ENCODE measurements at places on chromosomes 1 and 21.

GRCh38 chr21:38721958-38722357 is 83.8 kb upstream of the ETS2 start:
- no peak for DNase-seq

DNA sequence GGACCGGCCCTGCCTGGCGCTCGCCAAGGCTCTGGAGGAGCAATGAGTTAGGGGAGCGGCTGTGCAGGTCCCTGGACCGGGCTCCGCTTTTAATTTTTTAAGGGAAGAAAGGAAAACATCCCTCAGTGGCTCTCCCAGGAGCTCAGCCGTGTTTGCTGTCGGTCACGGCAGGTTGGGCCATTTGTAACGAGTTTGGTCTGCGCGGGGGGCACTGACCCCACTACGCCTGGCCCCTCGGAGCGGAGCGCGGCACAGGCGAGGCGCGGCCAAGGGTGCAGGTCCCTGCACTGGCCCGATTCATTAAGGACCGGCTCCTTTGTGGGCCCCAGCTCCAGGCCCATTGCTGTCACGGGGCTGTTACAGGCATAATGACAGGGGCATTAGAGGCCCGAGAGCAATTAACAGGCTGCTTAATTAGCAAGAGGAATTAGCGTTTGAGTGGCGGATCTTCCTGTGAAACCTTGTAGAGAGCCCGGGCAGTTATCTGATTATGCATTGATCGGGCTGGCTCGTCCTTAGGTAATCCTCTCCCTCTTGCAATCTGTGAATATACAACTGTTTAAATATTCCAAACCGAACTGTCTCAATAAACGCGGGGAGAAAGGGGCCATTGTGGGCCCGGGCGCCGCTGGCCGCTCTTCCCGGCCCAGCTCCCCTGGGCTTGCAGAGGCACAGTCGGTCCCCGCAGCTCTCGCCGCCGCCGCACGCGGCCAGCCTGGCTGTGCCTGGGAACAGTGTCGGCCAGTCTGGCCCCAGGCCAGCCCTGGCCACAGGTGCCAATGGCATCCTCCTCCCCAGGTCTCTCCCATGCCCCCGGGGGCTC is 56.8 kb downstream of the PRDM16 start:
- DNase-seq, result no peak

DNA sequence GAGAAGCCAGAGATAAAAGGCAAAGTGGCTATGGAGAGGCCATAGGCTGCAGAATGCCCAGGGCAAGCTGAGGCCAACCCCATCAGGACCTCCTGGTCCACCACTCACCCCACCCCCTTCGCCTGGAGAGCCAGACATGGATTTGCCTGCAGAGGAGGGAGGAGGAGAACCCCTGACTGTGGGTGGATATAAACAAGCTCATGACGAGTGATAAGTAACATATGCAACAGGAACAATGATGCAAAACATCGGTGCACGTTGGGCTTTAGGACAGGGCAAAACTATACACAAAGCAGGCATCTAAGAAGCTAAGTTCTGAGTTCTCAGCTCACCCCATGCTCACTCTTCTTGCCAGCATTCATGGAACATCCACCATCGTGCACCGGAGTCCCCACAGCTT is 150.3 kb downstream of the ETS2 start:
- DNase-seq, result no peak

- no peak for DNase-seq
Observed at GRCh38 chr1:224456637-224456953, 22.0 kb upstream of the WDR26 start.

Data from activated CD8-positive, alpha-beta memory T cell treated with anti-CD3 and anti-CD28 coated beads for 4 hours (primary cell).